ENCODE measurements at places on chromosomes 3 and 15.

DNA sequence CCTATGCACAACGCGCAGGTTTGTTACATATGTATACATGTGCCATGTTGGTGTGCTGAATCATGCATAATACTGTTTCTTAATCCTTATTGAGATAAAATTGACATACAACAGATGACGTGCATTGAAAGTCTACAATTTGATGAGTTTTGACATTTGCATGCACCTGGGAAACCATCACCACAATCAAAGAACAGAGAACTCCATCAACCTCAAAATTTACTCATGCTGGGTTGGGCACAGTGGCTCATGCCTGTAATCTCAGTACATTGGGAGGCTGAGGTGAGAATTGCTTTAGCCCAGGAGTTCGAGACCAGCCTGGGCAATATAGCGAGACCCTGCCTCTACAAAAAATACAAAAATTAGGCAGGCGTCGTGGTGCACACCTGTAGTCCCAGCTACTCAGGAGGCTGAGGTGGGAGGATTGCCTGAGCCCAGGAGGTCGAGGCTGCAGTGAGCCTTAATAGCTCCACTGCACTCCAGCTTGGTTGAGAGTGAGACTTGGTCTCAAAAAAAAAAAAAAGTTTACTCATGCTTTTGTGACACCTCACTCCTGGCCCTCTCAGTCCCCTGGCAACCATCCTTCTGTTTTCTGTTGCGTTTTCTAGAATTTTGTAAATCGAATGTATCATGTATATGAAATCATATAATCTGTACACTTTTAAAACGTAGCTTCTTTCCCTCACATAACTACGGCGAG is 56.6 kb downstream of the BHLHE40 start:
- no peak for DNase-seq

DNA sequence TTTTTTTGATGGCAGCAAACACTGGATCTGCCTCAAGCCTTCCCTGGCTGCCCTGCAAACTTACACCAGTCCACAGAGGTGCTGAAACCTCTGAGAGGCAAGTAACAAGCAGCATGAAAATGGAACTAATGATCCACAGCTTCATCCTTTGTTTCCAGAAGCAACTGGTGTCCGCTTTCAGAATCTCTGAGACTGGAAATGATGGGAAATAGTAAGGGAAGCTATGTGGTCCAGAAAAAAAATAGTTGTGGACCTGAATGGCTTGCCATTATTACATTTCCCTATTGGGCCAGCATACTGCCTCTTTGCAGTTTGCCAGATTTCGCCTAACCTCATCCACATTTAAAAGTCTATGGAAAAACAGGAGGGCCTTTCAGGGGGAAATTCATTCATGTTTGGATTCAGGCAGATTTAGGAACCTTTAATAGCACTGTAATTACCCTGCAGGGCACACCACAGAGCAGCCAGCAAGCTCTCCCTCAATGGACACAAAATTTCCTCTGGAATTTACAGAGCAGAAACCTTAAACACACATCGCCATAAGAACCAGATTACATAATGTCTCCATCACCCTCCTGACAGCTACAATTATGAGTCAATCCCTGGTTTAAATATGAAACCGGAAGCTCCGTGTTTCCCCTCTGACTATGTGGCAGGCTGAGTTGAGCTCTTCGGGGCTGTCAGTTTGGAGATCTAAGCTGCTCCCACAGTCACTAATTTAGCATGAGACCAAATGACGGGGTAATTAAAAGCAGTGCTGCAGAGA is 134.4 kb downstream of the TMCO5A start:
- DNase-seq, result peak; percentile 63

- peak; percentile 96 for DNase-seq
These were observed 72.9 kb downstream of the LRRC28 start for GRCh38 chr15:99324082-99324620.

- no peak for DNase-seq
These were observed 110.1 kb downstream of the ROBO2 start for GRCh38 chr3:77150028-77150427.

GRCh38 chr3:137103739-137104138 is 146.0 kb downstream of the IL20RB start:
- DNase-seq, result peak; percentile 65

- DNase-seq, result no peak
These were observed 71.6 kb upstream of the SYN2 start for GRCh38 chr3:11932636-11933035.

DNA sequence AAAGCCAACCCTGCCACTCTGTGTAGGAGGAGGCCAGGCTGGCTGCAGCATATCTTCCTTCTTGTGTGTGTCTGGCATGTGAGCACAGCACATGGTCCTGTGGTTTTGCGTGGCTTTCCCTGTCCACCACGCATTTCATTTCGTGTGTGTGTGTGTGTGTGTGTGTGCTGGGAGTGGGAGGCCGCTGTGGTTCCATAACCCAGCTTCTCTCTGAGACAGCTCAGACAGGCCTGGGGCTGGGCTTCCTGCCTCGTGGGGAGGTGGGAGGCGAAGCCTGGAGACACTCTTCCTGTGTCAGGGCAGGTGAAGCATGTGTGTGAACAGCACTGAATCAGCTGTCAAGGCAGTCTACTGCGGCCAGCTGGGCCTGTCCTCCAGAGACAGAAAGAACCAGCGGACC is 16.0 kb upstream of the MRPS22 start:
- peak; percentile 78 for DNase-seq

DNA sequence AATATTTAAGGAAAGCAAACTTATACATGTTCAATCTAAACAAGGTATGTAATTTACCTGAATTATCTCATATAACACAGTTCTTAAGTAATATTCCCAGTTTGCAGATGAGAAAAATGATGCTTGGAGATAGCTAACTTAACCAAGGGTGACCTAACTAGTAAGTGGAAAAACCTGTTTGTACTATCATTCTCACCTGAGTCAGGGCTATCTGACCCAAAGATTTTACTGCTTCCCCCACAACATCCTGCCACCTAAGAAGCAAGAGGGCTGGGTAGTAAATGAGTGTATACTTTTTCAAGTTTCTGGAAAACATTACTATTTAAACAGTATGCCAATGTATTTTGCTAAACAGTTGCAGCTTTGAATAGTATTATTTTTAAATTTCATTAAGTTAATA is 10.6 kb downstream of the TP63 start:
- no peak for DNase-seq

GRCh38 chr3:142935963-142936362 is 27.5 kb downstream of the PAQR9 start:
- DNase-seq, result no peak

DNA sequence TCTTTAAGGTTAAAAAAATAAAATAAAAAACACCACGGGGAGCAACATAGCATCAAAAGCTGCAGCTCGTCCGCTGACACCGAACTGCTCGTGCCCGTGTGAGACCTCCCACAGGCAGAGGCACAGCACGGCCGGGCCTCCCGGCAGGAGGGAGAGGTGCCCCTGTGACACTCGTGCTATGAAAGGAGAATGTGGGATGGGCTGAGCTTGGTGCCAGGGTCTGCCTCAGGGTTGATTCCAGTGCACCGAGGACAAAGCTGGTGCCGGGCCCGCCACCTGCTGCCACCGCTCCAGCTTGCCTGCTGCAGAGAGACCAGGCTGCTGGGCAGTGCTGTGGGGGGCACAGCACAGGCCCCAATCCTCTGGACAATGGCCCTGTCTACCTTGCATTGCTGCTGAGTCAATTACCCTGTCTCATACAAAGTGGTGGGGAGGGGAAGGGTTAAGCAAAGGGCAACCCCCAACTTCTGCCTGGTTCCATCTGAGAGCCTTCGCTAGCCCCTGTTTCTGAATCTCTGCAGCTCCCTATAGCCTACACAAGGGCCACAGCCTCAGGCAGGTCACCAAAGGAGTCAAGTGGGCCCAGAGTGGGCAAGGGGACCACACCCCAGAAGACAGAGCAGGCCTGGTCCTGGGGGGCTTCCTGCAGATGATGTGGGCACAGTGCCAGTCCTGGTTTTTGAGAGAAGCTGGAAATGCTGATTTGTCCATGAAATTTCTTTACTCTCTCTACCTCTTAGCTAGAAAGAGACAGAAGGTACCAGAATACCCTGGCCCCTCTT is 74.0 kb upstream of the SNRPA1 start:
- DNase-seq, result no peak

DNA sequence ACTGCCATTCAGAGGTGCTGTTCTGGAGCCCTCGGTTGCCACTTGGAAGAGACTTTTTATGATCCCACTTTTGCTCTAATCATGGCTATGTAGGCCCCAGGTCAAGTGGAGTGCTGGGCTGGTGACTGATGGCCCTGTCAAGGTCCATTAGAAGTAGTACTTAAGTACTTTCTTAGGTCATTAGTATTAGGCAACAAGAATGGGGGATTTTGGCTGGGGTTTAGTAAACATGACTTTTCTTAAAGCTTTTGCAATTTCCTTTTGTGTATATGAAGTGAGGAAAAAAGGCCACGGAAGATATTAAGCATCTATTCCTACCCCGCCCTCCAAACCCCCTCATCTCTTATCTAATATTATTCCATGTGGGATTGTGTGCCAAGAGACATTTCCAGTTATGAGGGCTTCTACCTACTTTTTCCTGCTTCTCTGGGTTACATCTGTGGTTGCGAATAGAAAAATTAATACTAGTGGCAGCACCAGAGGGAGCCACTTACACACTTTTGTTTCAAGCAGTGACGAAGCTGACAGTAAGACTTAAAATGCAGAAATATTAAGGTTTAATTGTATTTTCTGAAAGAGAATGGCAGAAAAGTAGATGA is 13.9 kb downstream of the NLGN1 start:
- DNase-seq, result peak; percentile 17

GRCh38 chr3:113804661-113805060 is 33.9 kb upstream of the GRAMD1C start:
- DNase-seq, result no peak

DNA sequence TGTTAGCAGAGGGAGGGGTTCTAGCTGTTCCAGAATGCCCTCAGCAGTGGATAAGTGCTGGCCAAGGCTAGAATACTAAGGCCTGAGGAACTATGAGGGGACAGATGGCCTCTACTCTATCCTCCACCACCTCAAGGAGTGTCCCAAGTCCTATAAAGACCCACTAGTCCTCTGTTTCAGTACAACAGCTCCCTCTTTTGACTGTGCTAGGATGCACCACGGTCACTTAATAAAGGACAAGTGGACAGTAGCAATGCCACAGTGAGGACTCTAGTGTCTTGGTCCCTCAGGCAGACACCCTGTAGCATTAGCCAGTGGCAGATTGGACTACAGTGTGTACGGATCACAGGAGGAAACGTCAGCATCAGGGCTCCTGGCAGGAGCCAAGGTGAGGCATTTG is 171.8 kb upstream of the PROK2 start:
- peak; percentile 18 for DNase-seq

GRCh38 chr3:194957743-194958240 is 272.1 kb downstream of the FAM43A start:
- DNase-seq, result no peak

DNA sequence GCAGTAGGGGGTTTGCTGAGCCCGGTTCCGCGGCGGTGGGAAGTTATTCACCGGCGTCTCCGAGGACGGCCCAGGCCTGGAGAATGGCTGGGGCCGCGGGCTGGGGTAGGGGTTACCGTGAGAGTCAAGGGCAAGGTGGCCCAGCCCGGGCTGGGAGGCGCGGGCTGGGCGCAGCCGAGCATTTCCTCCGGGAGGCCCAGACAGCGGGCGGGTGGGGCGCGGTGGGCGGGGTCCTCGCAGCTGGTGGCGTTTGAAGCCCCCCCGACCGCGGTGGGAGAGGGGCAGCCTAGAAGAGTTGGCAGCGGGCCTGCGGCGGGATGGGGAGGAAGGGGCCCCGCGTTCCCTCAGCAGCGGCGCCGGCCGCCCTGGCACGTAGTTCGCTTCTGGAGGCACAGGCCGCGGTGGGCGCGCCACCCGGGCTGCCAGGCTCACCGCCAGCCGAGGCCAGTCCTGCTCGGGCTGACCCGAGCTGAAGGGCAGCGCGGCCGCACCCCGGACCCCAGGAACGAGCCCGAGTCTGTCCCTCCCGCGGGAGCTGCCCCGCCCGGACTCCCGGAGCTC is 960 bp upstream of the KLF13 start:
- DNase-seq, result no peak

DNA sequence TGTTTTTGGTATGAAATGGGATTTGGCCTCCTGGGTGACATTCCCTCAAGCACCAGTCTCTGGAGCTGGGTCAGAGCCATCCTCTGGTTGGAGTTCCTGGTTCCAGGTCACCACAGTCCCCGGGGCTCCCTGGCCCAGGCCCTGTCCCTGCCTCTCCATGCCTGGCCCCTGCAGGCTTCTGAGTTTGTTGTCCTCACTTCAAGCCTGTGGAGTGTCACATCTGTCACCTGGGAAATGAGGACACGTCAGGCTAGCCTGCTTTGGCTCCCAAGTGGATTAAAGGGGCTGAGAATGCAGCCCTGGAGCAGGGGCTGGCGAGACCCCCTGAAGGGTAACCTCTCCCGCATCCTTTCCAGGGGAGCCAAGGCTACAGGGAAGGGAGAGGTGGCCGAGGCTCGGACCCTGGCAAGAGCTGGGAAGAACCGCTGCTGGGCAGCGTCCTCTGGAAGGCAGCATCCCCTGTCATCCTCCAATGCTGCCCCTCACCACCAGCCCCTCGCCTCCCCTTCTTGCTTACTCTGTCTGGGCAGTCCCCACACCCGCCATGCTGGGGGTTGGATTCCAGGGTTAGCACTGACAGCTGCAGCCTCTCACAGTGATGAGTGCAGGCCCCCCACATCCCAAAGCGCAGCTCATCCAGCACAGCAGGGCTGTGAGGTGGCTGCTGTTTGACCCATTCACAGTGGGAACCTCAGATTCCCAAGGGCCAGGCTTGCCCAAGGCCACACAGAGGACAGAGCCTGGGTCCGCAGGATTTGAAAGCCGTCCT is 75.5 kb upstream of the IQSEC1 start:
- DNase-seq, result no peak

DNA sequence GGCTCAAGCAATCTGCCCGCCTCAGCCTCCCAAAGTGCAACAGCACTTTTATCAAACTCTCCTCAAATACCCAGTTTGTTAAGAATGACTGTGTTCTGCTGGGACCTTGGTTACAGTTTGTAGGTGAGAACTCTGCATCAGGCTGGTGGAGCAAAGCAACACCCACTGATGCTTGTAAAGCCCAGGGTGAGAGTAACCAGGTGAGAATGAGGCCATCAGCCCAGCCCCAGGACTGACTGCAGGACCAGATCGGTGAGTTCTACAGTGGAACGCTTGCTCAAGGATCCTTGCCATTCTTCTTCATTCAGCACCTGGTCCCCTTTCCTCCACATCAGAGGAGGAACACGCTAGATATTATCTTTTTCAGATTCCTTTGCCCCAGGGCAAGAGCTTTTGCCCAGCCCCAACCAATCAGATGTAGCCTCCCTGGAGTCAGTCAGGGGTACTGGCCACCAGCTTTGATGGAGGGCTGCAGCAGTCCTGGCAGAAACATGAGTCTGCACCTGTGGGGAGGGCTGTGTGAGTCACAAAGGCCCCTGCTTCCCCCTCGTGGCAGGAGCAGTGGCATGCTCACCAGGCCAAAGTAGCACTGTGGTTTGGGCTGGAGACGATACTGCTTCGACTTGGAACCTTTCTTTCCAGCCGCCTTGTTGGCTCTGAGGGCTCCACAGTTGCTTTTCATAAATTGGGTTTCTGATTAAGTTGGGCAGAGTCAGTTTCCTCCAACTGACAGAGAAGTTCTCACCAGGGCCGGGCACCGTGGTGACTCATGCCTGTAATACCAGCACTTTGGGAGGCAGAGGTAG is 3.5 kb upstream of the SHISA5 start:
- DNase-seq, result peak; percentile 85
